ENCODE measurements at places on chromosomes 16 and 17.

DNA sequence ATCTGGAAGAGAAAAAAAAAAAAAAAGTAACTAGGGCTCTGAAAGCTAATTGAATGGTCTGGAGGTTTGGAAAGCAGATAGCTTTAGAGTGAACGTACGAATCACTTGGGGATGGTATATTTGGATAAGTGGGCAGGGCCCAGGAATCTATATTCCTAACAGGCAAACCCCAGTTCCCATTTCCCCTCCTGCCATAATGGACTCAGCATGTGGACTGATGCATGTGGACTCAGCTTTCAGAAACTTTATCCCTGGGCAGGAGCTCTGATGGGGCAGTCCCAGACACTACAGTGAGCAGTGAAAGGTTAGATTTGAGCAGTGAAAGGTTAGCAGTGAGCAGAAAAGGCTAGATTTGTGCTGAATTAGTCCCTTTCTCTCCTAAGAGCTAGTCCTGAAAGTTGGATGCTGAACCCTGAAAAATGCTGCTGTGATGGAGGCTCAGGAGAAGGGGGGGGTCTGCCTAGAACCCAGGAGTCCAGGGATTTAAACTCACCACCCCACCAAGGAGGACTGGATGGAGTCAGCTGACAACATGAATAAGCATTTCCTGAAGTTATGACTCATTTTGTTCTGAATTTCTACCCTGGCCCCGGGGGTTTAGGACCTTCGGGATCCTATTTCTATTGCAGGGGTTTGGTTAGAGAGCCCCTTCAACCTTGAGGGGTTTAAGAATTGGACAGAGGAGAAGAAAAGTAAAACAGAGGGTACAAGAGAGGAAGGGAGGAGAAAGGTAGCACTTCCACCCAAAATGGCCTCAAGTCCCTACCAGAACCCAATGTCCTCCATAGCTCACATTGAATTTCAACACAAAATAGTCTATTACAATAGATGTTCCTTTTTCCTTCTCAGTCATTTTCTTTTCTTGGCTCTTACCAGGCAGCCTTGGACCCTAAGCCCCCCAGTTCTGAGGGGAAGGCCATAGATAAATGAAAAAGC, 10.3 kb upstream of the FZD2 start:
- DNase-seq, result no peak

- DNase-seq, result no peak
These were observed 21.5 kb downstream of the GINS2 start for GRCh38 chr16:85667261-85667660.

DNA sequence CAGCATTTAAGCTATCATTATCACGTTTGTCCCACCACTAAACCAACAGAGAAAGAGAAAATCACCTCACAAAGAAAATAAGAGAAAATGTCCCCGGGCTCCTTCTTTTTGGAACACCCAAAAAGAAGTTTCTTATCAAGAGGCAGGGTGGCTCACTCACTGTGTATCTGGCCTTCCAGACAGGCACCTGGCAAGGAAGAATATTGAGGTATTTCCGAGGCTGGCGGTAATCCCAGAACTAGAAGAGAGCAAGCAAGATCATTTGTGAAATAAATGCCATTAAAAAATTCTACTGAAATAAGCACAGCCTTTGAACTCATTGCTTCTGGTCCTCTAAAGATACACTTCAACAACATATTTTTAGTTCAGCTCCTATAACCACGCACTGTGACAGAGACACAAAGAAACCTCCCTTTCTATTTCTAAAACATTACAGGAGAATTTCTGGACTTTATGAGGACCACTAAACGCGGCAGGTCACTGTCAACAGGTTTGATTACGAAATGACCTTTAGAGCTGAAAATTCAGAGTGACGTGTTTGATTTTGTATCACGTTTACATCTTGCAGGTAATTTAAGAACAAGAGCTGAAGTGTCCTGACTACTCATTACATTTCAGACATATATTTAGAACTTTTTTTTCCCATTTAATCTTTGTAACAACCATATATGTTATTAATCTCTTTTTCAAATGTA, 61.0 kb downstream of the WDR59 start:
- DNase-seq, result no peak

DNA sequence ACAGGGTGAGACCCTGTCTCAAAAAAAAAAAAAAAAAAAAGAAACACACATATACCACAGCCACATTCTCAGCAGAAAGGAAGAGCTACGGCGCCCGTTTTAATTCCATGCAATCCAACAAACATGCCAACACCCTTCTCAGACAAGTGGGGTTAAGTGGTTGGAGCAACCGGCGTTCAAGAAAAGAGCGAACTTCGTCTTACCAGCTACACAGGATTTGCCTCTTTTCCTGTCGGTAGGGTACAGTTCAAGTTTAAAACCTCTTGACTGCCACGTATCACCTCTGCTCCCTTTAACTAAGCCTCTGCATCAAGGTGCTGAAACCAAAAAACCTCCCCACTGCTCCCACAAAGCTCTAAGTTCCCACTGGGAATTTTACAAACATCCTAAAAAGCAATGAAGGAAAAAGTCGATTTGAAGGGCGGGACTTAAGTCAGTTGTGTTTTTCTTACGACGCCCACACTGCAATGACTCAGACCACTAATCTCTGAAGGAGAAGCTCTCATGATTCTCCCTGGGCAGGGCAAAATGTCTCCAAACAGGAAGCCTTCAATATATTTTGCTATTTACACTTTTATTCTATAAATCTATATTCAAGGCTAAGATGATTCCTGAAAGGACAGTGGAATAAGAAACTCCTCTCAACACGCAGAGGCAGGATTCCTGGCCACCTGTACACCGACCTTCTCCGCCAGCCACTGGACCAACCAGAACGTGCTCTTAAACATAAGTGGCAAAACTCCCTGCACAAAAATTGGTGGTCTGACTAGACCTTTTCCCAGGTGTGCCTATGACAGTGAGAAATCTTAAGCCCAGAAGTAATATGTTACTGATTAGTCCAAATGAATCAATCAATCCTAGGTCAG, 18.8 kb downstream of the SRP68 start:
- DNase-seq, result no peak

- DNase-seq, result no peak
These were observed 105.2 kb upstream of the ZNF750 start for GRCh38 chr17:82944990-82945389.

DNA sequence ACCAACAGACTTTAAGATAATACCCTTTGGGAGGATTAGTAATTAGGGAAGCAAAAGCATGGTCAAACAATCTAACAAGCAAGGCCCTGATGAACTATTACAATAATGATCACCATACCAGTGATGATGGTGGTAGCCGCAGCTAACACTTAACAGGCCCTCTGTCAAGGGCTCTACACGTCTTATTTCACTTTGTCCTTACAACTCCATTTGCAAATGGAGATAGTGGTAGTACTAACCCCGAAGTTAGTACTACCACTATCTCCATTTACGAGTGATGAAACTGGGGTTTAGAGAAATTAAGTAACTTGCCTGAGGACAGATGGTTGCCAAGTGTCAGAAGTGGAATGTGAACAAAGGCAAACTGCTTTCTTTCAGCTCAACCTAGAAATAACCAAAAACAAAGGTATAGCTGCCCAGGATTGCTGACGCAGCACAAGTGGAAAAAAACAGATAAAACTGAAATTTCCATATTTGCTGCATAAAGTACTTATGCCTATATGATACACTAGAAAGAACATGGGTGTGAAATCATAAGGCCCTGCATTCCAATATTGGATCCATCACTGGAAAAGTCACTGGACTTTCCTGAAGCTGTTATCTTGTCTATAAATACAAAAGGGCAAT, 24.6 kb downstream of the CEP112 start:
- DNase-seq, result no peak

DNA sequence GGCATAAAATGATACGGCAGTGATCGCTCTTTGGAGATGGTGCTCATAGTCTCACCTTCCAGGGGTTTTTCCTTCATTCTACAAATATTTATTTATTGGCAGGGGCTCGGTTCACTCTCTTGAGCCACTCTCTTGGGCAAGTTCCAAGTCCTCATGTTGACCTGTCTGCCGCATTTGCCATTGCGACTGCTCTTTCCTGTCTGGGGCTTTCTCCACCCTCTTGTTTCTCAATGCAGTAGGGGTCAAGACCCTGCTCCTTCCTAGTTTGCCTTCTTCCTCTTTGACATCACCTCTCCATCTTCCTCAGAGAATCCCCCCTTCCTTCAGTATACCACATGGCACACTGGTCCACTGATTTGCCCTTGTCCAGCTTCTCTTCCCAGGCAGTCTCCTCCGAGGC, 21.9 kb upstream of the LRRC75A start:
- no peak for DNase-seq

DNA sequence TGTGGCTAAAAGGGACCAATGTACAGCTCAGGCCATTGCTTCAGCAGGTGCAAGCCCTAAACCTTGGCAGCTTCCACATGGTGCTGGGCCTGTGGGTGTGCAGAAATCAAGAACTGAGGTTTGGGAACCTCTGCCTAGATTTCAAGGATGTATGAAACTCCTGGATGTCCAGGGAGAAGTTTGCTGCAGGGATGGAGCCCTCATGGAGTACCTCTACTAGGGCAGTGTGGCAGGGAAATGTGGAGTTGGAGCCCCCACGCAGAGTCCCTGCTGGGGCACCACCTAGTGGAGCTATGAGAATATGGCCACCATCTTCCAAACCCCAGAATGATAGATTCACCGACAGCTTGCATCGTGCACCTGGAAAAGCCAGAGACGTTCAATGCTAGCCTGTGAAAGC, 13.0 kb downstream of the EFCAB5 start:
- DNase-seq, result no peak

DNA sequence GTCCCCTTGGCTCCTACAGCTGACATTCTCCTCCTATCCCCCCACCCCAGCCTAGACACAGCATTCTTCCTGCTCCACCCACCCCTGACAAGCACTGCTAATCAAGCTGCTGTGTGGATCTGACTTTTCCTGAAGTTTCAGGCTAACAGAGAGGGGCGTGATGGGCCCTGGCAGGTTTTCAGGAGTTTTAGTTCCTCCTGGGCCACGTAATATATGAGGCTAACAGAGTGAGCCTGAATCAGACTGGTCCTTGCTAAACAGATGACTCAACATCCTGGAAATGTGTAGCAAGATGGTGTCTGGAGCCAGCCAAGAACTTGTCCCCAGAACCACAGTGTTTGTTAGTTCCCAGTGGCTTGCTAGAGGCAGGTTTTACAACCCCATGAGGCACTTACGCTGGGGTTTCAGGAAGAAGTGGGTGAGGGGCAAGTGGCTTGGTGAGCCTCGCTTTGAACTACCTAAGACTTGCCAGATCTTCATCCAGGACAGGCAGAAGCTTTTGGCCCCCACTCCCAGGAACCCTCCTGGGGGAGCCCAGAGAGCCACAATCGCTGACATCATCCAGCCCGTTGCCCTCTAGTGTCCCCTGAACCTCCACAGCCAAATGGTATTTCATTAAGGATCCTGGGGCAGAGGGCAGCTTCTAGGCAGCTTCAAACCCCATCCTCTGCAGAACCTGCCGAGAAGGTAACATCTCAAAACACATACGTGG, 15.9 kb downstream of the TMEM92 start:
- peak; percentile 57 for DNase-seq

- DNase-seq, result no peak
These were observed 130.5 kb upstream of the CRHR1 start for GRCh38 chr17:45653616-45654015.

DNA sequence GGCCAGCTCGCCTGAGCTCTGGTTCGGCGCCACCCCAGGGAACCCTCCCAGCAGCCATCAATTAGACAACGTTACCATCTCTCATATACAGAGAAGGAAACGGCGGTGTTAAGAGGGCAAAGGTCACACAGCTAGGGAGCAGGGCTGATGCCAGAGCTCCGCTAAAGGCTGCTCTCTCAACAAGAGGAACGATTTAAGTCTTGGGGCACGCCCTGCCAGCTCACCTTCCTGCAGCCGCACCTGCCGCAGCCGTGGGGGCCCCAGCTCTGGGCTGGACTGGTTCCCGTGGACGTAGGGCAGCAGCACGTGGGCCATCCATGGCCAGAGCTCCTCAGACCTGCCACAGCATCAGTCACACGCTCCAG, 43.5 kb downstream of the PKD1 start:
- DNase-seq, result no peak

DNA sequence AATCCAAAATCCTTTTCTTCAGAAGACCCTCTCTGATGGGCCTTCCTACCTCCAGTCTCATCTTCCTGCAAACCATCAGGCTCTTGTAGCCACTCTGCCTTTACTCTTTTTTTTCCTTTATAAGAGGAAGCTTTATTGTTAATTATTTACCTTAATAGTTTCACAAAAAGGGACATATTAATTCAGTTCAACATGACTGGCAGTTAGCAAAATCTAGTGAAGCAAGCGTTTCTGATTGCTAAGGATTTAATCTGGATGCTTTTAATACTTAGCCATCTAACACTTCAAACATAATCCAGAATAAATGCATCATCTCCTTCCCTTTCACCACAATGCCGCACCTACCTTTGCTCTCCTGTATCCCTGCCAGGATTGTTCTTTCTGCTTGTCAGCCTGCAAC, 62.0 kb downstream of the SPACA3 start:
- DNase-seq, result no peak

DNA sequence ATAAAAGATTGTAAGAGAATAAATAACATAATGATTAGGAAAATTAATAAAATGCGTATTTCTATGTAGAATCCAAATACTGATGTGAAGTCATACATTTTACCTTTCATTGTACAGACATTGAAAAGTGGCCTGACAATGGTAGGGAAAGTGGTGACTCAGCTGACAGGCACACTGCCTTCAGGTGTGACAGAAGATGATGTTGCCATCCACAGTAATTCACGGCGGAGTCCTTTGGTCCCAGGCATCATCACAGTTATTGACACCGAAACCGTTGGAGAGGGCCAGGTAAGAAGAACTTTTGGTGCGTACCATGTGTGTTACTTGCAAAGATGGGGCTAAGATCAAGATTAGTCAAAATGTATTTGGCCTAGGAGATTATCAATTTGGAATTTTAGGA, 232.8 kb downstream of the BCAS3 start:
- DNase-seq, result no peak

DNA sequence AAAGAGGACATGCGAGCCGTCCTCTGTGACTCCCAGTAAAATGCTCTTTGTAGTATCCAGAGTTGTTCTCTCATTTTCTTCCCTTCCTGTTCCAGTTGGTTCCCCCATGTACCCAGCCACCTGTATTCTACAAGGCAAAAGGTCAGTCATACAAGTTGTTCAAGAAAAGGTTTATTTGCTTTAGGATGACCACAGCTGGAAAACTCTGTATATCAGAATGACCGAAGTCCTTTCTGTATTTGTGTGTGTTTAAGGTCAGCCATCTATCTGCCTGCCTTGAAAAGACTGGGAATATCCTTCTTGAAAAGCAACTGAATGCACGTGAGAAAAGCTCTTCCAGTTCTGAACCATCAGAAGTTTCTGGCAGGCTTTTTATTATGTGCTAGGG, 8.4 kb downstream of the CCL16 start:
- DNase-seq, result no peak

- DNase-seq, result no peak
These were observed 2.3 kb downstream of the NGFR start for GRCh38 chr17:49497148-49498028.

GRCh38 chr17:81511804-81512561, 616 bp downstream of the ACTG1 start:
- DNase-seq, result no peak

- no peak for DNase-seq
These were observed 616.9 kb upstream of the SOX9 start for GRCh38 chr17:71503710-71504465.

GRCh38 chr16:89197633-89198416, 2.5 kb downstream of the SLC22A31 start:
- no peak for DNase-seq
